Heart left ventricle (tissue), 16 donors: ENCODE measurements at places on chromosomes 5 and 9. TPM values are rescaled to one million over a fixed set of nuclear protein-coding genes. Genes with fewer than 3 reads are reported as not detected.

DNA sequence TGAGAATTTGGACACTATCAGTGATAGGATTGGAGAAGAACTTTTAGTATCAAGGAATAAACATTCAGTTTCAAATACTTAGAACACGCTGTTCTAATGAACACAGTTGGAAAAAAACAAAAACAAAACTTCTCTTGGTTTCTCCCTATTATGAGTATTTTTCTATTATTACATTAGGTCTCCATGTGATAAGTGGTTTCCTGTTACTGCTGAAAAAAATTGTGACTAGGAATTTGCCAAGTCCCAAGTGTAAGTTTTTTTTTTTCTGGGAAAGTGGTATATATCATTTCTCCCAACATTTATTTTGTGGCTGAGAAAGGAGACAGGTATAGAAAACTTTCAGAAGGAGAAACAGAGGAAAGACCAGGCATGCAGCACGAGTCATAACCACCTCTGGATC lies 41.1 kb downstream of the PCSK1 start:
- H3K4me1 ChIP-seq: no peaks in the 10 kb centered on the region
- H3K27ac ChIP-seq: no peak overlapping the region
- no peaks in the 10 kb centered on the region for H3K36me3 ChIP-seq
- DNase-seq: no peak
- no peaks in the 10 kb centered on the region for H3K27me3 ChIP-seq
- no peak overlapping the region for H3K4me3 ChIP-seq

GRCh38 chr9:131951905-131952304 lies 127.8 kb downstream of the MED27 start:
- peak; percentile 34 for DNase-seq
- H3K27ac ChIP-seq: peak overlapping the region; percentile 11
- no peak overlapping the region for H3K4me3 ChIP-seq
- H3K4me1 ChIP-seq: peaks cover 16% of the 10 kb centered on the region

GRCh38 chr5:2199697-2200096 lies 317.0 kb upstream of the IRX4 start:
- no peak overlapping the region for H3K4me3 ChIP-seq
- H3K27ac ChIP-seq: no peak overlapping the region
- no peaks in the 10 kb centered on the region for H3K36me3 ChIP-seq

FLT4 gene
- 6.9 TPM for total RNA-seq

DNA sequence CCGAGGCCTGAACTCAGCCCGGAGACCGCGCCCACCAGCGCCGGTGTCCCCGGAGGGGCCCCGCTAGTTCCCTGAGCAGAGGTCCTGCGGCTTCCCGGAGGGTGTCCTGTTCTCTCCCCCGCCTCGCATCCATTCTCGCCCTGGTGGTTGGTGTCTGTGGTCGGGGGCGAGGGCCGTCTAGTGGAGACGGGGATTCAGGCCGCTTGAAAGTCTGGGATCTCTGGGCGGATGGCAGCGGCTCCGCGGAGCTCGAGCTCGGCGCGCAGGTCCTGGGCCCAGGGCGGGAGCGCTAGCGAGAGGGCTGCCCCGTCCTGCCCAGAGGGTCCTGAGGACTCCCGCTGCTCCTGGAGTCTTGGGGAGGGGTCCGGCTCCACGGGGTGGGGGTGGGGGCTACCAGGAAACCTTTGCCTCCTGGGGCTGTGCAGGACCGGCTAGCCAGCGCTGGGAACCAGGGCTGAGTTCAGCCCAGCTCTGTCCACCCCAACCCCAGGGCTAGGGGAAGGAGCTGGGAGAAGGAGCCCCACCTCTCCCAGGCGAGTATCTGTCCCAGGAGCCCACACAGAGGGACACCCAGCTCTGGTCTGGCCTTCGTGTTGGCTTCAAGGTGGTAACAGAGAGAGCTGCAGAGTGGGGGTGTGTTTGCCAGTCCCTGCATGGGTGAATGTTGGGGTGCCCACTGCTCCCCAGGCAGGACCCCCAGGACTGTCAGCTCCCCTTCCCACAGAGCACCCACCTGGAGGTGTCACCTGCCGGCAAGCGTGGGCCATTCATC lies 4.0 kb downstream of the TOR4A start:
- peaks cover 20% of the 10 kb centered on the region for H3K36me3 ChIP-seq
- no peak overlapping the region for H3K4me3 ChIP-seq
- DNase-seq: no peak
- H3K27ac ChIP-seq: peak overlapping the region; percentile 24

GRCh38 chr9:2247340-2247739 lies 232.2 kb downstream of the SMARCA2 start:
- H3K4me3 ChIP-seq: no peak overlapping the region
- no peak for DNase-seq
- H3K27ac ChIP-seq: no peak overlapping the region

GRCh38 chr9:98009936-98010335 lies 26.8 kb downstream of the ANP32B start:
- no peak for DNase-seq
- H3K27me3 ChIP-seq: no peaks in the 10 kb centered on the region
- peak overlapping the region; percentile 27 for H3K27ac ChIP-seq
- peaks cover 29% of the 10 kb centered on the region for H3K36me3 ChIP-seq
- H3K4me3 ChIP-seq: no peak overlapping the region

DNA sequence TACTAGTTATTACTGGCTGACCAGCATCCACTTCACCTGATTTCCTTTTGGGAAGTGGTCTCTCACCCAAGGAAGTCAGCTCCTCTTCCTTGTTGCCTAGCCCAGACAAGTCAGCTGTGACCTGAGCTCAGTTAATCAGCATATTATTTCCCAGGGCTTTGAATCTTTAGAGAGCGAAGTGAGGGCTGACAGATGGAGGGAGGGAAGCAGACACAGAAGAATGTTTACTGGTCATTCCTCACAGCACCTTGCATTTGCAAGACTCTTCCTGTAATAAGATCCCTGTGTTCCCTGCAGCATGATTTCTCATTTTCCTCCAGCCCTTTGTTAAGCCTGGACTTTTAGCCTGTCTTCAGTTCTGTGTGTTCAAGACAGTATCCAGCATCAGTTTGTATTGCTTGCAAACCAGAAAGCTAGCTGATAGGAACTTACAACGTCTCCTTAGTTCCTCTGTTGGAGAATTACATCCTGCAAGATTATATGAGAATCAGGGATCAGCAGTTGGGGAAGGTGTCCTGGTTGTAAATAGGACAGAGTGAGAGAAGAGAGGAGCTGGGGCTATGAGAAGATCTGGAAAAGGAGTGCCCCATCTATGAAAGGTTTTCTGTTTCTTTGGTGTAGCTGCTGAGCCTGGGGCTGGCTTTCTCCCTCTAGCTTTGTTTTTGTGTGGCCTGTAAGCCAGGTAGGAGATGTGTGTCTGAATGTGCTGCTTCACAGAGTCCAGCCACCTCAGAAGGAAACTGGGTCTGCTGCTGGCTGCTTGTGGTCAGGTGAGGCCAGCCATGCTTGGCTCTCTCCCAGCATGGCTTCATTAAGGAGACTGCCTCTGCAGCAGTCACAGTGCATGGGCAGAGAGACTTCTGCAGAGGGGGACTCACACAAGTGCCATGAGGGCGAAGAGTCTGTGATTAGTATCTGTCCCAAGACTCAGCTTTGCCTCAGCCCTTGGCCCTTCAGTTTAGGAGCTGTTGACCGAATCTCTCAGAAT lies 50.3 kb downstream of the MAN2A1 start:
- no peak overlapping the region for H3K4me3 ChIP-seq
- H3K36me3 ChIP-seq: no peaks in the 10 kb centered on the region
- no peaks in the 10 kb centered on the region for H3K4me1 ChIP-seq
- DNase-seq: peak; percentile 27

DNA sequence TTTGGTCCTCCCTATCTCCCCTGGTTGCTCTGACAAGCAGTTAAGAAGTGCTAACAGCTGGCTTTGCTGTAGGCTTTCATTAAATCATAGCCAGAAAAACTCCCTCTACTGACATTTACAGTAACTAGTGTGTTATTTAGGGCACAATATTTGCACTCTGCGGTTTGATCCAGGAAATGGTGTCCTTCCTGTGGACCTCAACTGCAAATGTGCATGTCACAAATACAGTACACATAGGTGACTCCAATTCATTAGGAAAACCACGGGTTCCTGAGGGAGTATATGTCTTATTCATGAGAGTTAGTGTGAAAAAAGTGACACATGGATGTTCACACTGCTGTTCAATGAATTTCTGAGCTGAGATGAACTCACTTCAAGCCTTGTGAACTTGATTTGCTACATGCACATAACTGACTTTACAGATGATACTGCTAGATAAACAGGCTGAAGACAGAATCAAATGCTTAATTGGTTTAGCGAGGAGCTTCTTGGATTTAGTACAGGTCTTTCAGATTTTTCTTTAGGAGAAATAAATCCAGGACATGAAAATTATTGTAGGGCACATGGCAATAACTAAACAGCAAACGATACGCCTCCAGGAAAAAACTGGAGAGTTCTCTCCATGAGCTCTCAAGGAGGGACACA lies 281.5 kb downstream of the EFNA5 start:
- H3K4me3 ChIP-seq: no peak overlapping the region
- H3K36me3 ChIP-seq: no peaks in the 10 kb centered on the region
- no peak for DNase-seq
- H3K27me3 ChIP-seq: no peaks in the 10 kb centered on the region
- H3K27ac ChIP-seq: peak overlapping the region; percentile 36
- H3K4me1 ChIP-seq: peaks cover 34% of the 10 kb centered on the region

PCDHGB3 gene
- 10.2 TPM for total RNA-seq

DNA sequence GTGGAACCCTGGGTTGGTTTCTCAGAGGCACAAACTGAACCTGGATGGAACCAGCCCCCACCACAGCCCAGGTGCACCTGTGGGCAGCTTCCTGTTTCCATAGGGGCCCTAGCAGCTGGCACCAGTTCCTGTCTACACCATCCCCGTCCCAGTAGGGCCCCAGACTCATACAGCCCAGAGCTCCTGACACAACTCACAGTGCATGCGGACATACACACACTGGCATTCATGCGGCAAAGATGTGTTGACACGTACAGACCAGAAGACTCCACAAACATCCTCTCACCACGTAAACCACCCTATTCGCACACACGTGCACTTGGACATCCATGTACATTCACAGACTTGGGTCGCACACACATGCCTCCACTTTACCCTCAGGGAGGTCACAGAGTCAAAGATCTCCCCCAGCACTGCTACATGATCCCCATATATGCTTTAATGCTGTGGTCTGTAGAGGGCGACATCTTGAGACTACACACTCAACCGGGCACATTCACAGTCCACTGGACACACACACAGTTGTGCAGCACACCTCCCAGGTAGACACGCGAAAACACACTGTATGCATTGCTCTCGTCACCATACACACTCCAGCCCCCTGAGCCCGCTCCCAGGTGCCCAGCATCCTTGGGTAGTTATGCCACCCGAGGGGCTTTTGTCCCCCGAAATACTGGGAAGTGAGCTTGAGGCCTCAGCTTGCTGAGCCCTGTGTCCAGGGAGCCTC lies 22.4 kb downstream of the CXXC5 start:
- H3K4me3 ChIP-seq: no peak overlapping the region
- no peak for DNase-seq

- no peaks in the 10 kb centered on the region for H3K36me3 ChIP-seq
- no peak for DNase-seq
- no peaks in the 10 kb centered on the region for H3K4me1 ChIP-seq
- H3K4me3 ChIP-seq: no peak overlapping the region
These were observed 155.5 kb downstream of the RAB3C start for GRCh38 chr5:58738336-58738735.

DNA sequence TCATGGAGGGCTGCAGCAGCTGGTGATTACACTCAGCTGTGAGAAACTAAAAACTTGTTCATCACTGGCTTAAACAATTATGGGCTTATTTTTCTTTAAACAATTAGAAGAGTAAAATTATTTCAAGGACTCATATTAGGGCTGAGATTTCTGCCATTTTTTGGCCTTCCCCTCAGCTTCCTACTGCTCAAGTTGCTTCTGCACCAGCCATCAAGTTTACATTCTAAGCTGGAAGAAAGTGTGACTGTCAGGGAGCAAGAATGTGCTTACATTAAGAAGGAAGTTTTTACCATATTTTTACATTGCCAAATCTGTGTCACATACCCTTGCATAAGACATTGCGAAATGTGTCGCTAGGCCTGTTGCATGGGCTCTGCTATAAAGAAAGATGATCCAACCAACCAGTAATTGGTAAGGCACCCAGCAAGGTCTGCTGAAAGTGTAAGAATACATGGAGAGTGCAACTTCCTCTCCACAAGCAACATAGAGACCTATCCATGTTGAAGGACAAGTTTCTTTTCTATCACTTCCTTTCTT lies 260.3 kb upstream of the CDH10 start:
- no peak overlapping the region for H3K27ac ChIP-seq
- H3K4me3 ChIP-seq: no peak overlapping the region
- no peak for DNase-seq
- no peaks in the 10 kb centered on the region for H3K27me3 ChIP-seq

DNA sequence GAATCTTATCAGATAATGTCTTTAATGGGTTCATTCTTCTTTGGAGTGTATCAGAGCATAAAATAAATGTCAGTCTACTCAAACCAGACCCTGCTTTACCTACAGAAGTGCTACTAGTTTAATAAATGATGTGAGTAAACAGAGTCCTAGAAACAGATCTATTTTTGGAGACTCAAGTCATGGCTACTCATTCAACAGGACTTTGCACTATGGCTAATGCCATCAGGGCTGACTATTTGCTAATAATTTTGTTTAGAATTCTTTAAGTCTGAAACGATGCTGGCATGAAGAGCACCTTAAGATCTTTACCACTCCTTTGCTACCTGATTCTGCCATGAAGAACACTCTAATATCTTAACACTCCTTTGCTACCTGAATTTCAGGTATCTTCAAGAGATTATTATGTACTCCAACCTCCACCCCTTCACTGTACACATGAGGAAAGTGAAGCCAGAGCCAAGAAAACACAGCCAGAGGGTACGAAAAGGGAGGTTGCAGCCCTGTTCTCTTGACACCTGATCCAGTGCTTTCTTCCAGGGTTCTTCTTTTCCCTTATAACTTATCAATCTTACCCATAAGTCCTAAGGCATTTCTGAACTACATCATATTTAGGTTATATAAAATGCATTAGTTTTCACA lies 62.4 kb downstream of the ZNF608 start:
- no peak overlapping the region for H3K27ac ChIP-seq
- H3K36me3 ChIP-seq: no peaks in the 10 kb centered on the region
- H3K4me3 ChIP-seq: no peak overlapping the region
- H3K27me3 ChIP-seq: no peaks in the 10 kb centered on the region

GRCh38 chr5:157215514-157216167 lies 35.0 kb downstream of the ITK start:
- H3K36me3 ChIP-seq: no peaks in the 10 kb centered on the region
- no peaks in the 10 kb centered on the region for H3K4me1 ChIP-seq
- H3K4me3 ChIP-seq: no peak overlapping the region

DNA sequence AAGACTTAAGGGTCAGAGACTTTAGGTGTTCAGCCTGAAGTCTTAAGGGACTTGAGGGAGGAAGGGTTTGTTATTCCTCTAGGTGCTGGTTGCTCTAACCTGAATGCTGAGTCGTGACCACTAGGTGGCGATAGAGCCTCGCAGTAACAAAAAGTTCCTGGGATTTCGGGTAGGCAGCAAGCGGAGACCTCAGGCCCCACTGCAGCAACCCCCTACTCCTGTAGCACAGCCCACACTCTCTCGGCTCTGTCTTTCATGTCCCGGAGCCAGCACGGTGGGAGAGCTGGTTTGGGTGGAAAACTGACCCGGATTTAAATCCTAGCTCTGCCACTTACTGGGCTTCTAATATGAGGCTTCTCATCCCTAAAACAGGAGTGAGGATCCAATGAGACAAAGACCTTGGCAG lies 100.3 kb upstream of the PANK3 start:
- DNase-seq: peak; percentile 72
- H3K4me1 ChIP-seq: peaks cover 26% of the 10 kb centered on the region
- H3K4me3 ChIP-seq: no peak overlapping the region
- no peak overlapping the region for H3K27ac ChIP-seq
- no peaks in the 10 kb centered on the region for H3K27me3 ChIP-seq
